ENCODE measurements at places on chromosomes 2 and 18. TPM values are rescaled to one million over a fixed set of nuclear protein-coding genes. Genes with fewer than 3 reads are reported as not detected.

Gene CRYGD
- polyA plus RNA-seq: not detected

Gene ADD2
- polyA plus RNA-seq: 0.05 TPM

Gene MBD1
- polyA plus RNA-seq: 60.2 TPM

Gene EGR4
- not detected for polyA plus RNA-seq

Gene NETO1
- not detected for polyA plus RNA-seq

Gene ZNF514
- 5.0 TPM for polyA plus RNA-seq

Gene COLEC11
- polyA plus RNA-seq: not detected

Gene ATP6V1C2
- 1.1 TPM for polyA plus RNA-seq

Gene MROH2A
- polyA plus RNA-seq: not detected

Gene KLHL41
- not detected for polyA plus RNA-seq

Gene PROM2
- polyA plus RNA-seq: not detected

Gene SLC38A11
- not detected for polyA plus RNA-seq

Gene LDLRAD4
- polyA plus RNA-seq: 15.5 TPM

Gene HK2
- 21.3 TPM for polyA plus RNA-seq

Gene C2orf80
- polyA plus RNA-seq: not detected

Gene COL5A2
- polyA plus RNA-seq: 0.24 TPM

Gene SLC19A3
- not detected for polyA plus RNA-seq

Gene UBXN2A
- 19.2 TPM for polyA plus RNA-seq

Gene PRSS56
- polyA plus RNA-seq: not detected

Gene SLC9A2
- polyA plus RNA-seq: 0.29 TPM

Gene GAREM1
- 0.78 TPM for polyA plus RNA-seq

Gene TCF7L1
- polyA plus RNA-seq: not detected

Gene DLX1
- polyA plus RNA-seq: not detected

Gene PDE1A
- not detected for polyA plus RNA-seq

Gene RAB27B
- not detected for polyA plus RNA-seq

Gene TUBA4B
- not detected for polyA plus RNA-seq

Gene RRM2
- polyA plus RNA-seq: 812 TPM

Gene ERCC3
- polyA plus RNA-seq: 54.8 TPM

Gene GATA6
- polyA plus RNA-seq: not detected

Gene DAW1
- not detected for polyA plus RNA-seq

Gene SIX3
- polyA plus RNA-seq: not detected

Gene TUBA3E
- not detected for polyA plus RNA-seq

Gene HOXD10
- polyA plus RNA-seq: not detected

Gene NOL4
- polyA plus RNA-seq: 7.1 TPM

All from GM12878 (cell line).